ENCODE measurements at places on chromosomes 1 and 21.

GRCh38 chr1:184775329-184775728 lies 20.7 kb upstream of the EDEM3 start:
- no peak for DNase-seq

DNA sequence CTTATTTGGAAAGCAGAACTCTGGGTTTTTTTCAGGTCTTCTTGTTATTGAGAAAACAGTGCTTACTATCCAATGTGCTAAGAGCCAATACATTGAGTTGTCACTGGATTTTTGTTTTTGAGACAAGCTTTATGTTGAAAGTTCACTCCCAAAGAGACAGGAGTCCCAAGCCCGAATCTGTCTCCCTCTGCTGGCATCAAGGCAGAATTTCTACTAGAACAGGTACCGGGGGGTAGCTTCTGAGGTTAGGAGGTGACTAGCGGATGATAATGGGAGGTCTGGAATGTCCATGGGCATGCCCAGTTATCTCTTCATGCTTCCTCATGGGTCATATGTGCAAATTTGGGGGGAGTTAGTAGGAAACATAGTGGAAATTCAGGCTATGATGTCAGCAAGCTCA lies 25.1 kb downstream of the ZNF124 start:
- no peak for DNase-seq

DNA sequence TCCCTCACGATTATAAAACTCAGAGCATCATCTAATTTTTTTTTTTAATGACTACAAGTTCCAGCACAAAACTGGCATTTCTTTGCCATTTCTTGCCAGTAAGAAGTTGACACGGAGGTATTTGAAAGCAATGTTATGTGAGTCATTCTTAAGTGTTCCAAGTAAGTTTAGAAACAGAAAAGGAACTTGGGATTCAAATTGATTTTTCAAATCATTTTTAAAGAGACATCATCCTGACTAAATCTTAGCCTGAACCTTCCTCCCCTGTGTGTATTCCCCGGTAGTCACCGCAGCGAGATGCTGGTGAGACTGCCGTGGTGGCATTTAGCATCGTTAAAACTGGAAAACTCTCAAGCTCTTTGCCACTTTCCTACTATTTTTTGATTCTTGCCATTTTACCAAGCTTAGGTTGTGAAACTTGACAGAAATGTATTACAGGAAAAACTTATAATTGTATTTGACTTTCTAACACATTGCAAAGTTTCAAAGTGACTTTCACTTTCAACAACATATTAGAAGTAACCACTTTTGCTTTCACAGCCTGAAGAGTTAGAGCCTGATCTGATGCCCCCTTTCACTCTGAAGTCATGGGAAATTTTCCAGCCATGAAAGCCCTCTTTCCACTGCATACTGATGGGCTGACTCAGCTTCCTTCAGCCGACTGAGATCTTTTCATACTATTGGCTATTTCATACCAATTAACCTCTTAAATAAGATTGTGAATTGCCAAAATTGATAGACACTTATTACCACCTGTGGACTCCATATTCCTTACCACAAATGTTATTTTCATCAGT lies 61.4 kb downstream of the OLFML2B start:
- DNase-seq = peak; percentile 21

DNA sequence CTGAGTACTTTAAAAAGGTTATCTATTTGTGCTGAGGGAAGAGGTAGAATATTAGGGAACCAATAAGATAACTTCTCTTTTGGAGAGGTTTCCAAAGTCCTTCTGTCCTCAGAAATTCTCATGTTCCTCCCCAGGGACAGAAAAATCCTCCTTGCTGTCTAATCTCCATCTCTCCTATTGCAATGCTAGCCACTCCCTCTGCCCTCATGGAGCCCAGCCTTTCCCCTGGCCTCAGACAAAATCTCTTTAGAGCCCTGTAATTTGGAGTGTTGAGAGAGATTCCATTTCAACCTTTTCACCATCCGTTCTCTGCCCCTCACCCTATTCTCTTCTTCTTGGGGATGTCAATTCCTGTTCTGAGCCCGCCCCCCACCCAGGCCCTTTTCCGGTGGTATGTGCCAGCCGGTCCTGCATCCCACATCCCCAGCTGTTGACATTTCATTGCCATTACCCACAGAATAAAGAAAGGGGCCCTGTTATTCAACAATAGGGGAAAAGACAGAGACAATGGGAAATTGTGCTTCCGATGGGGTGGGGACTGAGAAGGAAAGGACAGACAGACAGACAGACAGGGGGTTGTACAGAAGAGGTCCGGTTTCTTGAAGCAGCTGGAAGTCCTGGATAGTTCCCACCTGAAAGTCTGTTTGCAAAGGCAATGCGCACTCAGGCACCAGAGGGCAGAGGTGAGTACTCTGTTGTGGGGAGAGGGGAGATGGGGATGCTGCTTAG lies at the start of gene HAPLN2:
HAPLN2 (plus strand) TSS at position 563 of the 729 bp plus-strand sequence. CDS start 4,076 bp downstream, outside the sequence.
- no peak for DNase-seq

DNA sequence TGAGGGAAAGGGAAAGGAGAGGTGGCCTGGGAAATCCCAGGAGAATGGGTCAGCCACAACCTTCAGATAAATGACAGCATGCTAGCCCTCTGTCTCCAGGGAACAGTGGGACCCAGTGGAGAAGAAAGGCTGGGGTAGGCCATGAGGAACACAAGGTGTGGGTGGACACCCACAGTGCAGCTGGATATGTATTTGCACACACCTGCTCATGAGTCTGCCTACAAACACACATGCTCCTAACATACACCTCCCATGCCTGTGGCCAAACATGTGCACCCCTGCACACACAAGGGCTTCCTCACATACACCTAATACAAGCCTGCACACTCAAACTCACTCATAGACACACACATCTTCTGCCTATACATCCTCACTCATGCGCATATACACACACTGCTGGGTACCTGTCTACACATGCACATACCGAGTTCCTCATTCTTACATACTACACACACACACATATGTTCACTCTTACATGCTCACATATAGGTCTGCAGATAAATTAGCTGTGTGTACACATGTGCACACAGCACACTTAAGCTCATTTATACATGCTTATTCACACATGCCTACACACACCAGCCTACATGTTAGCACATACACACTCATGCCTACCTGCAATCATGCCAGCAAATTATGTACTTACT lies 3.6 kb downstream of the C1orf216 start:
- no peak for DNase-seq

DNA sequence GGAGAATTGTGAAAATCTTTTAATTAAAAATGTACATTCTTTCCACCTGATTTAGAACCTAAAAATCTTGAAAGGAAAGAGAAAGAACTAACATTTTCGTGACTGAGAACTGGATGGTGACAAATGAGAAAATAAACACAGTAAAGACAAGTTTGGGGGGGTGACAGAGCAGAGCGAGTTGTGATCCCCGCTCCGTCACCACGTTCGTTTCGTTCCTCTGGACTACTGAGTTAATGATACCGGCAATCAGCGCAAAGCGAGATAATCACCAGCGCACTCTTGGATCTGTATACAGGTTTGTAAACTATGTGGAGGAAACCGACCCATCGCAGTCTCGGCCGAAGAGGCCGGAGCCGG lies 31.2 kb upstream of the CFAP126 start:
- DNase-seq = no peak

DNA sequence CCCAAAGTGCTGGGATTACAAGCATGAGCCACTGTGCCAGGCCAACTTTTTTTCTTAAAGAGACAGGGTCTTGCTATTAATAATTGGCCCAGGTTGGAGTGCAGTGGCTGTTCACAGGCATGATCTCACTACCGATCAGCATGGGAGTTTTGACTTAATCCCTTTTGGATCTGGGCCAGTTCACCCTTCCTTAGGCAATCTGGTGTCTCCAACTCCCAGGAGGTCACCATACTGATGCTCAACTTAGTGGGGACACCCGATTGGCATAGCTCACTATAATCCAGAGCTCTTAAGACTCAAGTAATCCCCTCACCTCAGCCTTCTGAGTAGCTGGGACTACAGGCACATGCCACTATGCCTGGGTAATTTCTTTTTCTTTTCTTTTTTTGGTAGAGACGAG lies 64.2 kb upstream of the SCYL3 start:
- DNase-seq = no peak

DNA sequence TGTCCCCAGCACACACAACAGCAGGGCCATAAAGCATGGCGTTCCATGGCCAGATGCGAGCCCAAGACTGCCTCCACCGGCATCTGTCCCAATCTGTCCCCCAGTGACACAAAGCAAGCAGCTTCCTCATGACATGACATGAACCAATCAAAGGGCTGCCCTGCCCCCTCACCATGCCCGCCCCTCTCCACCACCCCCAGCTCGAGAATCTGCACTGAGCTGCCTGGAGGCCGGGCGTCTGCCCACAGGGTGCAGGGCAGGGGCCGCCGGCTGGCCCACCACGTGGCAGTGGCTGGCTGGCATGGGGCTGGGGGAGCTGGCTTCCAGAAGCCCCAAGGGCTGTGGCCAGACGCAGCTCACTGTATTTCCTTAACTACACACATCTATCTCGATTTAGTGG lies 27.8 kb downstream of the WNT9A start:
- no peak for DNase-seq

DNA sequence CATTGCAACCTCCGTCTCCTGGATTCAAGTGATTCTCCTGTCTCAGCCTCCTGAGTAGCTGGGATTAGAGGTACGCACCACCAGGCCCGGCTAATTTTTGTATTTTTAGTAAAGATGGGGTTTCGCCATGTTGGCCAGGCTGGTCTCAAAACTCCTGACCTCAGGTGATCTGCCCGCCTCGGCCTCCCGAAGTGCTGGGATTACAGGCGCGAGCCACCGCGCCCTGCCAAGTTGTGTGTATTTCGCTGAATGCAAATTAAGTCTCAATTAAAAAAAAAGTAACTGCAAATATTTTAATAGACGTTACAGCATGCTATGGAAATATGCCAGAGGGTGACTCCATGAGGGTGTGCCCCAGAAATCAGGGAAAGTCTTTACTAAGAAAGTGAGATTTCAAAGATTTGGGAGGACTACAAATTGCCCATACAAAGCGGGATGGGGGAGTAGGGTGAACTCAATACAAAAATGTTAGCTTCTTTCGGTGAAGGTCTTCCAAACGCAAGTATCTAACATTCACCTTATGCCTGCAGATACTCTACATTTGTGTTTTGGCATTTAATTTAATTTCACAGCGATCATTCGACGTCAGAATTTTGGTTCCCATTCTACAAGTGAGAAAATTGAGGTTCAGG lies 85.6 kb downstream of the NKAIN1 start:
- no peak for DNase-seq

DNA sequence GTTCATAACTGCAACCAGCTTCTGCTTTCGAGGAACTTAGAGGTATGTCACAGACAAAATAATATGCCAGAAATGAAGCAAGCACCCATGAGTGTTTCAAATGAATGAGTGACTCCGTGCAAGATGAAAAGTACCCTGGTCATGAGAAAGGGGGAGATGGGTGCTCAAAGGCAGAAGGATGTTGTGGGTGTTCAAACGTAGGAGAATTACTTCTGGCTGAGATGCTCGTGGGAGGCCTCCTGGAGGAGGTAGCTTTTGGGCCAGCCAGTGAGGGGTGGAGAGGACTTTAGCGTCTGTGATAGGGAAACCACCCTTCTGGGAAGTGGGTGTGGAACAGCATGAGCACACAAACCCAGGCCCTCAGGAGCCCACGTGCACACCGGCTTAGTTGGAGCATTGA lies 113.8 kb downstream of the SYF2 start:
- DNase-seq = no peak

GRCh38 chr1:116472431-116472961 lies 98.3 kb downstream of the CD58 start:
- no peak for DNase-seq

- no peak for DNase-seq
Measured at GRCh38 chr1:82517586-82517985, 716.9 kb downstream of the ADGRL2 start.

DNA sequence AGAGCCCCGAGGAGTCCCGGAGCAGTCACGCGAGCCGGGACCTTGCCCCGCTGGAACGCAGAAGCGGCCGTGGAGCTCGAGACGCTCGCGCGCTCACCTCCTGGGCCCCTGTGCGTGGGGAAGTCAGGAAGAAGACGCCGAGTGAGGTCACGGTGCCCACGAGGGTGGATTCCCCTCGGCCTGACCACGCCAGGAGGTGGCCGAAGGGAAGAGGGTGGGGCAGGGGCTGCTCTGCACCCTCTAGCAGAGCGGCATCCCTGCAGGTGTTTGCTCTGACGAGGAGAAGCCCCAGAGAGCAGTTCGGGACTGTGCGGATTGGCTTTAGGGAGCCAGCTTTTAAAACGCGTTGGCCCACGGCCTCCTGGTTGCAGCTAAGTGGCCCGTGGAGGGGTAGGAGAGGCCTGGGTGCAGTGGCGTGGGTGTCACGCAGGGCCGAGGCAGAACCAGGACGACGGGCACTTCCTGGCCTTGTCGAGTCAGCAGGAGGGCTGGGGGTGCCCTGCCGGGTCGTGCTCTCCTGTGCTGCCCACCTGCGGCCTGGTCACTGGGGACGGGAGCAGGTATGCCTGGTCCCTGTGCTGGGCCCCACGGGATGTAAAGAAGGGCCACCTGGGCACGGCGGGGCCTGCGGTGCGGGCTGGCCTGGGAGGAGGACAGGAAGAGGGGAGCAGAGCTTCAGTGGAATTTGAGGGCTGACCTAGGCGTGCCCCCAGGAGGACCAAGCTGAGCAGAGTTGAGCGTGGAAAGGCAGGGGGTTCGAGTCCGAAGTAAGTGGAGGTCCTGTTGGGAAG lies 1.0 kb downstream of the PDXK start:
- DNase-seq = peak; percentile 63

GRCh38 chr1:211621447-211622198 lies 42.7 kb upstream of the SLC30A1 start:
- DNase-seq = no peak

DNA sequence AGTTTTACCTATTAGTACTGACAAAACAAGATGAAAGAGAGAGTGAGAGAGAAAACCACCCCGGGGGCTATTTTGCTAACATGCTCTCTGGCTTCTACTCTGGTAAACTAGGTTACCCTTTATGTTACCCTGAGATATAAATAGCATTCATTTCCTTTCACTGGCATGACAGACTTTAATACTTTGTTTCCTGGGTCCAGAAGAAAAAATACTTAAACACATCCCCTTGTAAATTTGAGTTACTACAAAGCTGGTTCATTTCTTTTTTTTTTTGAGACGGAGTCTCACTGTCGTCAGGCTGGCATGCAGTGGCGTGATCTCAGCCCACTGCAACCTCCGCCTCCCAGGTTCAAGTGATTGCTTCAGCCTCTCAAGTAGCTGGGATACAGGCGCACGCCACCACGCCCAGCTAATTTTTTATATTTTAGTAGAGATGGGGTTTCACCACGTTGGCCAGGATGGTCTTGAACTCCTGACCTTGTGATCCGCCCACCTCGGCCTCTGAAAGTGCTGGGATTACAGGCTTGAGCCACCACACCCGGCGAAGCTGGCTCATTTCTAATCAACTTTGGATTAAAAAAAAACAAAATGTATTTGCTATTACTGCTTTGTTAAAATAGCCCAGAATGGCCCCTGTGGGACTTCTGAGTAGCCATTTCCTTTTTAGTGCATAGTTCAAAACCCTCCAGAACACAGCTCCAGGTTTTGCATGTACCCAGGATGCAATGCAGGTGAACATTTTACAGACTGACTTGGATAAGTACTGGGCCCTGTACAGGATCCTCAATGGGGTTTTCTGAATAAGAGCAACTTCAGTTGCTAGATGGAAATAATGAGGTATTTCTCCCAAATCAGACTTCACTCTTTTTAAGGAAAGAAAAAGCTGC lies 20.6 kb downstream of the INPP5B start:
- DNase-seq = no peak

GRCh38 chr1:145845144-145845513 lies 301 bp upstream of the NUDT17 start:
- no peak for DNase-seq

All from natural killer cell (primary cell).